ENCODE measurements at places on chromosomes 5 and 9.

DNA sequence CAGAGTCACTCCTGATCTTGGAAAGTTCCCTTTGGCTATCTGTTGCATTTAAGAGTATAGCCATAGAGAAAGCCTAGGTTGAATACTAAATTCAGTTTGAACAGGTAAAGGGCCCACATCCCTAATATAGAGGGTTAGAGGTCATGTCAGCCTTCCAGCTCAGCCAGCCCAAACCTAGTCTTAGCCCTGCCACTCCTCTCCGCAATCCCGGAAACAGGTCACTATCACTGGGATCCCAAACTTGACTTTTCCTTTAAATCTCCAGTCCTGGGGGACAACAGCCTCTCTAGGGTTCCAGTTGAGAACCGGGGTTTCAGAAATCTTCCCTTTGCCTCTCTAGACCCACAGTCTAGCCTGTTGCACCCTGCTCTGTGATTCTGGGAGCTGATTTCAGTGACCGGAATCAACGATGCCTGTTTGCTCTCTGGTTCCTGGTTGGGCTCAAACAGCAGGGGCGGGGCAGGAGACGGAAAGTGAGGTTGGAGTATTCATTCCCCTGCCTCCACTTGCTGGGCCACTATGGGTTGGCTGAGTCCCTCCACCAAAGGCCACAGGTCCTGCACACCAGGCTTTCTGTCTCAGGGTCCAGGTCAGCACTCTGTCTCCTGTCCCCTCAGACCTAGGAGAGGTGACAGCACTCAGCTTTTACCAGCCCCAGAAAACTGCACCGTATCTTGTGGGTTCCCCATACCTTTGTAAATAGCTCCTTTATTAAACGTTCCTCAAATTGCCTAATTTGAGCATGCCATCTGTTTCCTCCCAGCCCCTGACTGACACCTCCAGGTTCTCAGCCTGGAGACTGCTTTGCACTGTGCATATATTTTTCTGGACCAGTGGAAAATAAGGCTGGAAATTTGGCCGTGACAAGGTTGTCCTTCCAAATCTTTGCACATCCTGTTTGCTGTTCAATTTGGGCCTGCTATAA, 23.8 kb upstream of the CPEB4 start:
- DNase-seq, result no peak

DNA sequence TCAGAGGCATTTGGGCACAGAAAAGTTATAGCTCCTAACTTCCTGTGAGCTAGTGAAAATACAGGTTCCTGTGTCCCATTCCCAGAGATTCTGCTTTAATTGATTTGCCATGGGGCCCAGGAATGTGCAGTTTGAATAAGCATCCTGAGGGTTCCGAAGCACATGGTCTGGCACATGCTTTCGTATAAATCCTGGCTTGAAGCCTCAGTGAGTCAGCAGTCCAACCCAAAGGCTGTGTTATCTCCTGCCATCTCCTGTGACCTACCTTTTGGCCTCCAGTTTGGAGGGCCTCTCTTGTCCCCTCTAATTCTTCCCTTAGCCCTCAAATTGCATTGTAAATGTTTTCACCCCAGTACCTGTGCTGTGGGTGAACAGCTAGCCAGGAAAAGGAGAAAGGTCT, 183.8 kb downstream of the NR3C1 start:
- DNase-seq, result peak; percentile 72

DNA sequence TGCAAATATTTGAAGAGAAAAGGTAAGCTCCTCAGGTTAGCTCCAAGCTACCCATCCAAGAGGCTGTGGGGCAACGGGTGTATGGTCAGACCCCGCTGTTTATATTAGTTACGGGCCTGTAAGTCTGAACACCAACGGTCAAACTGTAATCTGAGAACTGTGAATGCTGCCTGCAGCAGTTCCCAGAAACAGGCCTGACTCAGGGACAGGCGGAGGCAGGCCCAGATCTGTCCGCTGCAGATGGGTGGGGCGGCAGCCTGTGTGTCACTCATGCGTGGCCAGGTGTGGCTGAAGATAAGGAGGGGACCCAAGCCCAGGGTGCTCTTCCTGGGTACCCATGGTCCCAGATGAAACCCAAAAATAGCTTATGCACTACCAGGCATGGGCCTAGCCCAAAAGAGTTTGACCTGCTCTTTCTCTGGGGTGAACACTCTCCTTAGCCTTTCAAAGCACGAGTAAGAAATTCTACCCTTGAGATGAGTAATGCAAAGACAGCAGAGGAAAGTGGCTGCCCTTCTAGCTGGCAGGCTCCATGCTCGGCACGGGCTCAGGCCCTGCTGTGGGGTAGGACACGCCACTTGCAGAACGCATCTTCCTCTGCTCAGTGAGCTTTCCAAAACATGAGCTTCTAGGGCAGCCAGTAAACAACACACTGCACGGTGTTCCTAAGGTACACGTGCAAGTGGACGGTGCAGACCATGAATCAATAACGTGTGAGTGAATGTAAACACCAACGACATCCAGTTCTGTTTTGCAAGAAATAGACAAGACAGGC, 9.1 kb downstream of the UBAC1 start:
- no peak for DNase-seq

GRCh38 chr5:75890546-75890945, 173.3 kb upstream of the POC5 start:
- DNase-seq, result no peak

GRCh38 chr5:40575921-40576320, 103.8 kb upstream of the PTGER4 start:
- no peak for DNase-seq

DNA sequence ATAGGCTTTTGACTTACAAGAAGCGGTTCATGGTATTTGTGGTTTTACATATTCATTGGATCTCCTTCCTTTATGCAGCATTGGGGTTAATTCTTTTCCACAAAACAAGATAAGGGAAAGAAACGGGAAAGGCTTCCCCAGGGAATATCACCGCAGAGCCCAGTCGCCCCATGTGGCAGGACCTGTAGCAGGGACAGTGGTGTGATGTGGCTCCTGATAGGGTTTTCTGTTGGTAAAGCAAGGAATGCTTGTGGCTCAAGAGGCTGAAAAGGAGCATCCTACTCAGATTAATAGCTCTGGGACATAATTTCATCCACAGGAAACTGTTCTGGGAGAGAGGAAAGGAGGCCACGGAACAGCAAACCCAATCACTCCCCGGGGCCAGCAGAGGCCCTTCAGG, 699.9 kb downstream of the MTRR start:
- DNase-seq, result no peak

GRCh38 chr9:127280880-127281660, 16.5 kb downstream of the GARNL3 start:
- no peak for DNase-seq

- DNase-seq, result no peak
These were observed 14.2 kb downstream of the ANXA1 start for GRCh38 chr9:73165911-73166310.

- no peak for DNase-seq
These were observed 10.6 kb upstream of the NDUFS4 start for GRCh38 chr5:53549792-53550191.

GRCh38 chr5:149175346-149176105, 34.2 kb downstream of the ABLIM3 start:
- no peak for DNase-seq

GRCh38 chr5:520196-520849, 3.9 kb downstream of the SLC9A3 start:
- DNase-seq, result no peak

GRCh38 chr9:136623016-136623841, 39.5 kb upstream of the EGFL7 start:
- DNase-seq, result no peak

GRCh38 chr9:38671748-38672147, 48.2 kb downstream of the FAM240B start:
- DNase-seq, result peak; percentile 7

- no peak for DNase-seq
These were observed 319.2 kb downstream of the DRD1 start for GRCh38 chr5:175124821-175125220.

DNA sequence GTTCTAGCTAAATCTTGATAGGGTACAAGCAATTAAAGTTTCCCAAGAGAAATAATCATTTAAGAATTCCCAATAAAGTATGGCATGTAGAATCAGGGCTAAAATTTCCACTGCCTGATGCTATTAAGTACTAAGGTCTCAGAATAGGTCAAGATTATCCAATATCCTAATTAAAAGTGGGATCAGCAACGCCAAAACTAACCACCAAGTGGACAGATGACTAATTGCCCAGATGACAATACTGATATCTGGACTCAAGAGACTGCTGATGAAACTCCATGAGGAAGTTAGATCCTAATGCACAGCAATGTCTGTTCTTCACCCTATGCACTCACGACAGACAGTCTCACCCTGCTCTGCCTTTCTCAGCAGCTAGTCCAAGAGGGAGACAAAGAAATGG, 14.3 kb downstream of the DEPDC1B start:
- no peak for DNase-seq

- no peak for DNase-seq
These were observed 40.1 kb downstream of the ELL2 start for GRCh38 chr5:95921501-95921900.

DNA sequence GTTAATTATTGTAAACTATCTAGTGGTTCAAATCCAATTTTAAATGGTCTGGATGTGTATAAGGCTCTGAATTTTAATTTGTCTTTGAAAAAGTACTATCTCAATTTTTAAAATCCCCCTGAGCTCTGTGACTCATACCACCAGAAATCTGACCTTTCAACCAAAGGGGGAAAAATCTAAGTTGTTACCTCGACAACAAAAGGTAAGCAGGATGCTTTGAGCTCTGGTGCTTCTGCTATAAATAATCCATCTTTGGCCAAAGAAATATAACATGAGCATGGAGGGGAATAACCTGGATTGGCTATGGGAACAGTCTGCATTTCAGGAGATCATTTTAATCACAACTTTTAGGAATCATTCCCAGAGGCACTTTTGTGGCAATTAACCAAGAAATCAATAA, 76.3 kb upstream of the PCSK1 start:
- peak; percentile 27 for DNase-seq

DNA sequence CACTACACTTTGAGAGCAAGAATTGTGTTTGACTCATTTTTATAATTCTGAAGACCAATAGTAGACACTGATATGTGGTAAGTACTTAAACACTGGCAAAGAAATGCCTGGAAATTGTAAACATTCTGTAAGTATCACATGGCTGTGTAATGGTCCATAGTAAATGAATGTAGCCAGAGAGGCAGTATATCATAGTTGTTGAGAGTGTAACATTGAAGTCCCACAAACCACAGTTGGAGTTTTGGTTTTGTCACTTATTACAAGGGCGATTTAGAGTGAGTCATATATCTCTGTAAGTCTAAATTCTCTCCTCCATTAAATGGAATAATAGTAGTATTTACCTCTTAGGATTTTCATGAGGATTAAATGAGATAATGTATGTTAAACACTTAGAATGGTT, 181.1 kb upstream of the MEF2C start:
- peak; percentile 13 for DNase-seq

GRCh38 chr5:115336964-115337363, 40.5 kb upstream of the CCDC112 start:
- no peak for DNase-seq
